ENCODE measurements at places on chromosomes 3 and 15.

DNA sequence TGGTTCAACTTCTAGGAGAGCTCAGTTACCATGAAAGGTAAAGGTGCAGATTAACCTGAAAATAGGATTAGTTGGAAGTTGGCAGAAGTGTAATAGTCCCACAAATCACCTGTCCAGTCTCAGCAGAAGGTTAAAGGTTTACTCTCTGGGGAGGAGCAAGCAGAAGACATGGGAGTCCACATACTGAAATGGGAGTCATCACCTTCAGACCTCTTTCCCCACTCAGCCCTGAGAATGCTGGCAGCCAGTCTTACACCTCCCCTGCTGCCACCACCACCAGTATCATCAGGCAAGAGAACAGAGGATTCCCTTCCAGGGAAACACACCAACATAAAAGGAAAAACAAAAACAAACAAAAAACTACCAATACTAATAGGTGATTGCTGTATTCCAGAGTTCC, 13.8 kb upstream of the PLA2G4D start:
- no peak for DNase-seq

DNA sequence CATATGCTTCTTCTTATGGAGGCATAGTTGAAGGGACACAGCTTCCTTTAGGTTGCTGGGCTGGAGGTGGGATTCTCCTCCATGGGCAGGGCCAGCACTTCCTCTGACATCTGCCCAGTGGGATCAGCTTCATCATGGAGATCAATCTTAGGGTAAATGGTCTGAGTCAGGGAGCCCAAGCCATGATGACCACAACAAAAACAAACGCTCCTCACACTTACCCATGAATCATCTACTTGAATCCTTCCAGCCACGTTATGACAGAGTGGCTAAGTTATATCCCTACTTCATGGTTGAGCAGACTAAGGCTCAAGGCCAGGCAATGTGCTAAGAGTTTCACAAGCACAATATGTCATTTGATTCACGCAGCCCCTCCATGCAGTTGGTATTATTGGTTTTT, 87.2 kb upstream of the NMNAT3 start:
- no peak for DNase-seq

DNA sequence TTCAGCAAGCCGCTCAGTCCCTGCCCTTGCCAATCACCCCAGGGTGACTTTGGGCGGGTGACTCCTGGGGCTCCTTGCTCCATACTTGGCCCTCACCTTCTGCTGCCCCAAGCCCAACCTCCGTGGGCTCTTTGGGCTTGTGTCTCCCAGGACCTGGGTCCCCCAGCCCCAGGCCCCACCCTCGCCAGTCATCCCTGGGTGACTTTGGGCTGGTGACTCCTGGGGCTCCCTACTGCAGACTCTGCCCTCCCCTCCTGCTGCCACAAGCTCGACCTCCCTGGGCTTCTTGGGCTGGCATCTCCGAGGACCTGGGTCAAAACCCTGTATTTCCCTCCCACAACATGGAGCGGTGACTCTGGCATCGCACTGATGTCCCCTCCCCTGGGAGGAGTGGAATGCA, 151.5 kb downstream of the GOLGA6L4 start:
- no peak for DNase-seq

- no peak for DNase-seq
Measured at GRCh38 chr3:16670191-16670590, 65.0 kb upstream of the DAZL start.

GRCh38 chr3:30681649-30682211, 75.3 kb downstream of the TGFBR2 start:
- no peak for DNase-seq

DNA sequence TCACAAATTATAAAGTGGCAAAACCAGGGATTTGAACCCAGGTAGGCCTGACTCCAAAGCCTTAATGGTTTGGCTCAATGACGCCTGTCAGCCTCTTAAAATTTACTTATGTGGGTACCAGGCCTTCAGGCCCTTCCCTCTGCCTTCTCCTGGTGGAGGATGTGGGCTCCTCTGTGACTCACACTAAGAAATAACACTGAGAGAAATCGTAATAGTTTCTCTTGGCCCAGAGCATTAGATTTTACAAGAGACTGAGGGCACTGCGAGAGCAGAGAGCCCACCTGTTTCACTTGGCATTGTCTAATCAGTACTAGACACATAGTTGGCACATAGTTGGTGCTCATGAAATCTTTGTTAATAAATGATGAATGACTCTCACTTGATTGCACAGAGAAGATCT, 505.2 kb downstream of the SHQ1 start:
- DNase-seq = peak; percentile 44

DNA sequence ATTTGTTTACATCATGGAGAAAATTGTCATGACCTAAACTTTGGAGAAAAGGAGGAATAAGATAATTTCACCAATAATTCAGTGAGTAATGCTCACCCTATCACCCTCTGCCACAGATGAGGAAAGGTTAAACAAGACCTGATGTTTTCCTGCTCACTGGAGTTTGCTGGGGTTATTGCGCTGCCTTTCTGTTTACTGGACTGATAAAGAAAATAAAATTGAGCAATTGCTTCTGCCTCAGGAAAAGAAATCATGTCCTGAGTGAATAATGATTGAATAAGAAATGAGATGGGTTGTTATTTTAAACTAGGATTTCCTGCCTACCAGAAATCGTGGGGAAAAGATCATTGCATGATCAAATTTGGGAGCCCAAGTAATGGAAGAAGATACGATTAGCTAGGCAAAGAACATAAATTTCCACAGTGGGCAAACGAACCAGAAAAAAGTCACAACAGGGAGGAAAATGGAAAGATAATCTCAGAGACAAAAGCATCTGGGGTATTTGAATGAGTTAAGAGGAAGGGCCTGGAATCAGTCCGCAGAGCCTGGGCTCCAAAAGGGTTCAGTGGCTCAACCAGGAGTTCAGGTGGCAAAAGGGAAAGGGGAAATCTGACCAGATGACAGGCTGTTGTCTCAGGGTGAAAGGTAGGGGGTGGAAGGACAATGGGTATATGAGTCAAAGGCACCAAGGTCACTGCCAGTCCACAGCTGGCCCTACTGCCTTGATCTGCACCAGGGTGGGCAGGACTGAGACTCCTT, 146.8 kb downstream of the FAM43A start:
- DNase-seq = no peak

- DNase-seq = no peak
Measured at GRCh38 chr3:151316267-151316991, at the start of gene GPR87. Gene GPR87, minus strand, starts transcription at chr3:151316820. Its CDS starts 16,720 bp downstream, at chr3:151300100.

DNA sequence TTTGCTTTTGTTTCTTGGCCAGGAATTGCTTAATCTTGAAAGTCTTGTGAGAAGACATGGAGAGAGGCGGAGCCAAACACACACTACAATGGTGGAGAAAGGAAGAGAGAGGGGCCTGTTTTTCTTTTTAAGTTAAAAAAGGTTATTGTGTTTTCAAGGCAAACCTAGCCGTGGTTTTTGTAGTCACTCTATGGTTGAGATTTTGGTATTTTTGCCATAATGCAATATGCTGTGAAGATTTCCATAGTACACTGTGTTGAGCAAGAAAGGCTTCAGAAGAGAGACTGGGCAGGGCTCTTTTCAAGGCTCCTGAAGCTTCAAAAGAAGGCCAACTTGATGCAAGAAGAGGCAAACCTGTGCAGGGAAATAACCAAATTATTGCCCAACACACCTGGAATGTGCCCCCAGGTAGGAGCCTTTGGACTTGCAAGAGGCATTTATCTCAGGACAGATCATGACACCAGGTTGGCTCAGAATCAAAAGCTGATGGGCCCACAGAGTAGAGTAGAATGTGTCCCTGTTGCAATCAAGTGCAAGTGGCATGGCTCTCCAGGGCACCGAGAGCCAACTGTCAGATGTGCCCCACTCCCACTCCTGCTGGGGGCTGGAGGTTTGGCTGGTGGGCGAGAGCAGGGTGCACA, 22.1 kb downstream of the AMOTL2 start:
- DNase-seq = no peak

DNA sequence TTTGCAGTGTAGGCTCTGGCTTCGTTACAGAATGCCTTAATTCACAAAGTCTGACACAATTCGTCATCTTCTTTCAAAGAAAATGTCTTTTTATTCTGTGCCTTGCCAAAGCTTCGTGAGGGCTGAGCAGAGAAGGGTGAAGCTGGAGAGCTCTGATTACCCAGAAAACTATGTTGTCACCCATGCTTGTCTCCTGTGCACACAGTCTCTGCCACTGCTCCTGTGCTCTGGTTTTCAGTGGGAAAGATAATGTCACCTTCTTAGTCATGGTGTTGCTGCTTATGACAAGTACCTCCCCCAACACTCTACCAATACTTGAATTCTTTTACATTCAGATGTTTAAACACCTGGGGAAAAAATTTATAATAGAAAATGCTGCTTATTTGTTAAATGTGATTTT, 509.2 kb upstream of the GRM7 start:
- DNase-seq = no peak

- no peak for DNase-seq
Measured at GRCh38 chr15:60540002-60540651, 61.2 kb upstream of the ICE2 start.

DNA sequence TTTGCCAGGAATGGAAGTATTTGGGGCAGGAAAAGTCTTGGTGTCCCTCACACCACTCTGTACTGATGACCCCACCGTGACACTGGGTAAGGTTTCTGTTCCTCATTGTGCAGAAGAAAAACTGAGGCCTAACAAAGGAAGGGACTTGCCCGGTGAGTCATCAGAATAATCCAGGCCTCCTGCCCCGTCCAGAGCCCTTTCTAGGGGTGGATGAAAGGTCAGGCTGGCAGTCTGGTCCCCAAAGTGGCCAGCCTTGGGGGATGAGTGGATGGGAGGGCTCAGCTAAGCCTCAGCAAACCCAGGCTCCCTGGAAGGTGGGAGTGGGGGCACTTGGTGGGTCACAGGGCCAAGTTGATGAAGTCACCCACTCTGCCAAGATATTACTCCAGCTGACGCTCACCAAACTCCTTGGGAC, 2.3 kb upstream of the DNAH1 start:
- no peak for DNase-seq
